Stimulated activated CD4-positive, alpha-beta T cell treated with anti-CD3 and anti-CD28 coated beads, Interleukin-4, amount 100 ng/mL, for 48 hours (primary cell): ENCODE measurements at places on chromosomes 4 and X.

- no peak for DNase-seq
Observed at GRCh38 chr4:183424109-183424744, 20.2 kb upstream of the CDKN2AIP start.

DNA sequence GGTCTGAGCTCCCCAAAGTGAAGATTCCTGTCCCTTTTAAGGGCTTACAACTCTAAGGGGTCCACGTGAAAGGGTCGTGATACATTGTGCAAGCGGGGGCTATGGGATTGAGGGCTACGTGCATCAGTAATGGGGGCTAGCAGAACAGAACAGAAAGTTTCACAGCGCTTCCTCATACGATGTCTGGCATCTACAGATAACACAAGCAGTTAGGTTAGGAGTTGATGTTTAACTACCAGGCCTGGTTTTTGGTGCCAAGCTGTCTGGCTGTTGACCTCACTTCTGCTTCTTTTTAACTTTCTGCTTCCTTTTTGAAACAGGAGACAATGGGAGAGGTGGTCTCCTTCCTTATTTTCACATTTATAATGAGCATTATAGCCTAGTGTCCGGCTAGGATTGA lies 368.6 kb upstream of the CXorf51A start:
- no peak for DNase-seq

- DNase-seq: no peak
Observed at GRCh38 chrX:132609362-132609848, 120.6 kb upstream of the MBNL3 start.

DNA sequence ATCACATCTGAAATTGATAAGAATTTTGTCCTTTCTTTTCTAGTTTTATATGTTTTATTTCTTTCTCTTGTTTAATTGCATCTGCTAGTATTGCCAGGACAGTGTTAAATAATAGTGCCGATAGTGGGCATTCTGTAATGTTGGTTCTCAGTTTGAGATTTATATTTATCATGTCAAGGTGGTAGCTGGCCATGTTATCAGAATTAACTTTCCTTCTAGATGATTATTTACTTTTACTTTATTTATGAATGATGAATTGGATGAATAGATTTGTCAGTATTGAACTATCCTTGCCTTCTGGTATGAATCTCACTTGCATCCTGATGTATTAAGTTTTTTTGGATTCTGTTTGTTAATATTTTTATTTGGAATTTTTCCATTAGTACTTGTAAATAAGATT lies 42.7 kb downstream of the METAP1 start:
- no peak for DNase-seq

- DNase-seq: no peak
Observed at GRCh38 chr4:2395038-2395437, 23.4 kb downstream of the ZFYVE28 start.

DNA sequence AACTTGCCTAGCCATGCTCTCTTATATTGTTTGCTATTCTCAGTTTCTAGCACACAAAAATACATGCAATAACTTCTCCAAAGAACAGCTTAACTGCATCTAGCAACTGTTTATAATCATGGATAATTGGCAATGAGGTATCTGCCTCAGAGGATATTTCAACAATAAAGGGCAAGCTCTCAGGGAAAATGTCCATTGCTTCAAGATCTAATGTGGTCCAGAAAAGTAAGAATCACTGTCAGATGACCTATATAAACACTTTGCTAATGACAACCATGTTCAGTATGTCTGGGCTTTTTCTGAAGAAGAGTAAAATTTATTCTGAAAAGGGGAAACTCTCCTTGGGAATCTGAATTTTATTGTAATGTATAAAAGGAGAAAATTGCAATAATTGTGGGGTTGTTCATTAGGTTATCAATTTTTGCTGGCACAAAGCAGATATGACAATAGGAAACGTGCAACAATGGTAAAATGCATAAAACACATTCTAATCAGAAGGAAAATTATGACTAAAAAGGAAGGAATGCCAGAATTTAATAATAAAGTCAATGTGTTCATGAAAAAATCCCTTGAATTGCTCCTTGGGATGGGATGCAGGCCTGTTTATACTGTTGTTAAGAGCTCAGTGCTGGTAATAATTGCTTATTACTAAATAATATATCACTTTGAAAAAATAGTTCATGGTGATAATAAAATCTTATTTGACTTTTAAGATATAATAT lies 90.3 kb downstream of the ANTXR2 start:
- no peak for DNase-seq

DNA sequence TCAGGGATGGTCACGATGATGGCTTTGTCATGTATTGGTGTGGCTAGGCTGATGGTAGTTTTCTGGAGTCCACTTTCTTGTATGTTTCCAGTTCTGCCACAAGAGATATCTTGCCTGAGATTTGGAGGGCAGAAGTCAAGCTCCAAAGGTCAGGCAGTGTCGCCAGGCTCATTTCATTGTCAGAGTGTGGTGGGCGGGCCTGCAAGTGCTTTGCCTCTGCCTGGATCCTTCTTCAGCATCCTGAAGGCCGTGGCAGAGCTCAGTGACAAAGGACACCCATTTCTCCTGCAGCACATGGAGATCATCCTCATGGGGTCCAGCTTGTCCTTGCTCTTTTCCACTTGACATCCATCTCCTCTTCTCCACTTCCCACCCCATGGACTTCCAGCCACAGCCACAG lies 139.7 kb downstream of the SMIM20 start:
- DNase-seq: no peak

DNA sequence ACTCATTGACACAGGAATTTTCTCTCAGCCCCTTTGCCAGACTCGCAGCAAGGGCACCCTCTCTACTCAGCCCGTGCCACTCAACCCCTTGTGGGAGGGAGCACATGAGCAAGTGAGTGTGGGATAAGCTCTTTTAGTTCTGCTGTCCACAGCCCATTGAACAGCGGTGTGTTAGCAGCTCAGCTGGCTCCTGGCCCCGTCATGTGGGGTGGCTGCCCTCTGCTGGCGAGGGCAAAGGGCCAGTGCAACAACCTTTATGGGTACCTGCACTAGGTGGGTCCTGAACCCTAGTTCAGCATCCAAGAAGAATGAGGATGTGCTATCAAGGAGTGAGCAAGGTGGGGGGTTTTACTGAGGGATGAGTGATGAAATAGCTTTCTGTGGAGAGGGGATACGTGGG lies 85.0 kb upstream of the ZNF81 start:
- DNase-seq: peak; percentile 12

DNA sequence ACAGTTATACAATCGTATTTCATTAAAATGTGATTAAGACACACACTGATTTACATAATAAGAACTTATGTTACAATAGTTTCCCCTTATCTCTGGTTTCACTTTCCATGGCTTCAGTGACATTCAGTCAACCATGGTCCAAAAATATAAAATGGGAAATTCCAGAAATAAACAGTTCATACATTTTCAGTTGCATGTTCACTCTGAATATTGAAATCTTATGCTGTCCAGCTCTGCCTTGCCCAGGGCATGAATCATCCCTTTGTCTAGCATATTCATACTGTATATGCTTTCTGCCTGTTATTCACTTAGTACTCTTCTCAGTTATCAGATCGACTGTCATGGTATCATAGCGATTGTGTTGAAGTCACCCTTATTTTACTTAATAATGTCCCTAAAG lies 173.8 kb upstream of the DCAF12L2 start:
- no peak for DNase-seq

DNA sequence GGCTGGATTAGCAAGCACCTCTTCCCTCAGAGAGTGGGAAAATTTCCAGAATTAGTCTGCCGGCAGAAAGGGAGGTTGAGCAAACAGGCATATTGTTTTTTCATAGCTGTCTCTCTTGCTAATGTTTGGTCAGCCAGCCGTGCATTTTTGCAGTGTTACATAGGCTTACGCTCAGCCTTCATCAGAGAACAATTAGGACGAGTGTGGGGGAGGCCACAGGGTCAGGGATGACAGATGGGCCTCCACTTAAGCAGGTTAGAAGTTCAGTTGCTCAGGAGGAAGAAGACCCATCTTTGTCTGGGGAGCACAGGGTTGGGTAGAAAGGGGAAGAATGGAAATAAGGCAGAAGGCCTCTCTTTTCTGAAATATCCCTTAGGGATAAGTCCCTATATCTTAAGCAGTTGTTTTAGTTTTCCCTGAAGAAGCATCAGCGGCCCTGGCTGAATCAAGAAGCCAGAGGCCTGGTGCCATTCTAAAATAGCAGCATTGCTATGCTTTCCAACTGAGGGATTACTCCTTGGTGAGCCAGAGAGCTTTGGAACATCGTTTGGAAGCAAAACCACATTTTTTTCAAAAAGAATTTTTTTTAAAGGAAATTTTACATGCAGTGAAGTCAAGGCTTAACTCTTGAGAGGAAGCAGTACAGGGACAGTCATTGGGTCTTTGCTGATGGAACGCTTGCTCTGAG lies 118.8 kb downstream of the SMIM20 start:
- DNase-seq: no peak

DNA sequence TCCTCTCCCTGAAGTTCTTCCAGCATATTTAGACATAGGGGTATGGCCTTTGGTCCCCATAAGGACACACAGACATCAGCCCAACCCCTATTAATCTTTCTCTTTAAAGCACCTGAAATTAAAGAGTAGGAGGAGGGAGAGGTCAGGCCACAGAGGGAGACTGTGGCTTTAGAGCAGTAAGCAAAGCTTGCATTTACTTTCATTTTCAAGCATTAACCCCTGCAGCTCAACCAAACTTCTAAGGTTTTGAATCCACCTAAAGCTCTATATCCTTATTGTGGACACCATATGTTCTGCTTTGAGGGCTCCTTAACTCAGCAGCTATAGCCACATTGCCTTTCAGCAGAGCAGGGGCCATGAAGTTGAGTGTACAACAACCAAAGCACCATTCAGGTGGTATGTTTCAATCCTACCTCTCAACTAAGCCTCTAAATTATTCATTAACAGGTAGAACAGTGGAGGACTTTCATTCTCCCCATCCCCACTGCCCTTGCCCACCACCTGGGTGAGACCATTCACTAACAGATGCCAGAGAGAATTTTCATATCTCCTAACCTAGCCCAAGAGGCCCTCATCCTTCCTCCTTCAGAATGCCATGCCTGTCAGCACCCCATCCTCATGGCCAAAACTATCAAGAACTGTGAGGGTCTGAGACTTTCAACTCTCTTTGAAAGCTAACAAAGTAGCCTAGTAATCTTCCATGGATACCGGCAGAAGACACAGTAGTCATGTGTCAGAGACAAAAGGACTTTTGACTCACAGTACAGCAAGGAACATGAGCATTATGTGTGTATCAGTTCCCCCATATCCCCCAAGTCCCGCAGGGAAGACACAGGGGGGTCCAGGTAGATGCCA lies 20.8 kb downstream of the LIN54 start:
- no peak for DNase-seq

GRCh38 chr4:126888968-126889367 lies 743.8 kb upstream of the INTU start:
- DNase-seq: no peak

DNA sequence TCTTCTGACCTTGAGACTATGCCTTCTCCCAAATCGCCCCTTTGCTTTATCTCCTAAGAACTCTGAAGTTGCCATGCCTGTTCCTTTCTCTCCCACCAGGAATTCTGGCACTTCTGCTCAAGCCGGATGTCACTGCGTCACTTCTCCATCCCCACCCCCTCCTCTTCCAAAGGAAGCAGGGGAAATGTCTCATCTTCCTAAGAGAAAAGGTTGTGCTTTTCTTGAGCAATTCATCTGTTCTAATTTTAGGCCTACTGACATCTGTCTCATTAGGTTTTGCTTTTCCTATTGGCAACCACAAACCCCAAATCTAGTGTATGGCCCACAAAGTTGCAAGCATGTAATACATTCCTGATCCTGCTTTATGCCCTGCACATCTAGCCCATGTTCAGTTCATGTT lies 163.1 kb upstream of the PLAC1 start:
- DNase-seq: no peak

- DNase-seq: no peak
Observed at GRCh38 chr4:83947830-83948193, 411.9 kb downstream of the GPAT3 start.

- no peak for DNase-seq
Observed at GRCh38 chr4:94208918-94209317, 1.3 kb downstream of the SMARCAD1 start.

GRCh38 chr4:16669036-16669435 lies 229.4 kb downstream of the LDB2 start:
- no peak for DNase-seq

GRCh38 chr4:20217951-20218350 lies 33.8 kb upstream of the SLIT2 start:
- DNase-seq: no peak

DNA sequence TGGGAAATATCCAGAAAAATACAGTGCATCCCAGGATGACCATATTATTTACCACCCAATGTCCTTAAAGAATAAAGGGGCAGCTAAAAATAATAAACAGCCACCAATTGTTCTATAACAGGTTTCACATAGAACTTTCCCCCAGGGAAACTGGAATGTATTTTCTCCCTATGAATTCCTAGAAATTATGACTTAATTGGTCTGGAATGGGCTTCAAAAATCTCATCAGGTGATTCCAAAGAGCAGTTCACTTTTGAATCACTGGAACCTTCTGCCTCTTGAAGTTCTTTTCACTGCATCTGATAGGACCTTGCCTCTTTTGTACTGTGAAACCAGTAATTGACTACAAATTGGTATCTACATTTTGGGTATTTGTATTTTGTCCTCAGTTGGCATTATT lies 119.3 kb downstream of the ZNF330 start:
- DNase-seq: no peak

- DNase-seq: no peak
Observed at GRCh38 chrX:111444881-111445280, 32.9 kb upstream of the DCX start.

GRCh38 chr4:42359711-42360110 lies 37.6 kb upstream of the SHISA3 start:
- DNase-seq: no peak

DNA sequence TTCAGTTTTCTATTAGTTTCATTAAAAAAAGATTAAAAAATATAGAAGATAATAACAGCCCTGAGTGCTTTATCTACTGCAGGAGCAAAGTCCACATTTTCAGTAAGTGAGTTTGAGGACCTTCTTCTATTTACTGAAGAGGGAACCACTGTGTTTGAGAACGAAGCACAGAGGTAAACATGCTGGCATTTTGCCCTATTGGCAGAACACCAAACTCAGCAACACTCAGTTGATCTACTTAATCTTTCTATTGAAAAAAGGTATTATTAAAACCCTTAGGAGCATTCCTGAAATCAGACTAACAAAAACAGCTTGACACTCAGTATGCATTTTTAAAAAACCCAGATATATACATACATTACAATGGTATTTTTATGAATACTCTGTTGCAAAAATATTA lies 1496.7 kb downstream of the TECRL start:
- DNase-seq: no peak

DNA sequence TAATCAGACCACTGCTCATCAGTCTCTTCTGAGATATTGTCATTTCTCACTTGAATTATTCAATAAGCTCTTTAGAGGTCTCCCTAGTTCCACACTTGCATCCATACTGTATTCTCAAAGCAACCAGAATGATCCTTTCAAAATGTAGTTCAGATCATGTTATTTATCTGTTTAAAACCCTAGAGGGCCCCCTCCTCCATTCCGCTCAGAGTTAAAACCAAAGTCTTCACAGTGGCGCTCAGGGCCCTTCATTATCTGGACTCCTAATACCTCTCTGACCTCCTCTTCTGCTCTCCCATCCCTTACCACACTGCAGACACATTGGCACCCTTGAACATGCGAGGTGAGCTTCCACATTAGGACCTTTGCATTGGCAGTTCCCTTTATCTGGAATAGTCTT lies 32.7 kb upstream of the HPGDS start:
- DNase-seq: no peak
